ENCODE measurements at places on chromosomes 12 and 14.

GRCh38 chr12:82857276-82857675 lies 170.6 kb downstream of the TMTC2 start:
- DNase-seq = no peak

DNA sequence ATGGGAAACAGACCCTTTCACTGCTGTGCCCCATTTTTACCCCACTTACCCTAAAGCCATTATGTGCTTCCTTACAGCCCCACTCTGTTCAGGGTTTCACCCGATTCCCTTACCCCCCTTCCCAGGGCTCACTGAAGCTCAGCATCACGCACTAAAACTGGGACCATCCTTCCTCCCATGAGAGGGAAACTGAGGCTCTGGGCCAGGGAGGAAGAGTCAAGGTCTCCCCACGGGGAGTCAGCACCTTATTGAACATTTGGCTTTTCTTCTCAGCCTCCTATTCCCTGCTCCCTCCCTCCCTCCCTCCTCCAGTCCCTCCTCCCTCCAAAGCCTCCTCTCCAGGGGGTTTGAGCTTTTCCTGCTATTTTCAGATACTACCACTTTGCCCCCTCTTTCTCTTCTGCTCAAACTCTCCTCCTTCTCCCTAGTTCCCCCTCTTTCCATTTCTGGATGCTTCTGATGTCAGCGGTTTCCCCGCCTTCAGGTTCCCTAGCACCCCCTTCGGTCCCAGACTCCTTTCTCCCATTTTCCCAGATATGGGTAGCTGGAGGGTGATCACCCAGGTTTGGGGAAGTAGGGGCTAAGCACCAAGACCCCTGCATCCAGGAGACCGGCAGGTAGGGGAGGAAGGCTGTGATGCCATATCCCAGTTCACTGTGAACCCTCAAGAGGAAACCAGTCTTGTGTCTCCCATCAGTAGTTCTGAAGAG lies 960 bp downstream of the GPR162 start:
- DNase-seq = no peak

DNA sequence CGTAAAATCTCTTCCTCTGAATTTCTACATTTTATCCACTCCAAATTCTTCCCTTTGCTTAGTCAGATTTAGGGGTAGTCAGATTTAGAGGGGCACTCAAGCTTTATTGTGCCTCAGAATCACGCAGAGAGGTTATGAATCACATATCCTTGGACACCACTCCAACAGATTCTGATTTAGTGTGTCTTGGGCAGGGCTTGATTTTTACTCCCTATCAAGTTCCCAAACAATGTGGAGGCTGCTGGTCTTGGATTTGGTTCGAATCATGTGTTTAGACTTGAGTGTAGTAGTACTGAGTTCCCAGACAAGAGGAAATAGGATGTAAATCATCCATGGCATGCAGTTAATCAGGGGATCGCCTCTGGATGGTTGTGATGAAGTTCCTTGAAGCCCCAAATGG lies 298.1 kb upstream of the CLEC14A start:
- DNase-seq = no peak

GRCh38 chr12:81942594-81942993 lies 183.4 kb upstream of the PPFIA2 start:
- DNase-seq = no peak

- no peak for DNase-seq
Observed at GRCh38 chr12:40012711-40013110, 93.2 kb downstream of the SLC2A13 start.

GRCh38 chr12:76878099-76878898 lies 520 bp downstream of the CSRP2 start:
- no peak for DNase-seq

DNA sequence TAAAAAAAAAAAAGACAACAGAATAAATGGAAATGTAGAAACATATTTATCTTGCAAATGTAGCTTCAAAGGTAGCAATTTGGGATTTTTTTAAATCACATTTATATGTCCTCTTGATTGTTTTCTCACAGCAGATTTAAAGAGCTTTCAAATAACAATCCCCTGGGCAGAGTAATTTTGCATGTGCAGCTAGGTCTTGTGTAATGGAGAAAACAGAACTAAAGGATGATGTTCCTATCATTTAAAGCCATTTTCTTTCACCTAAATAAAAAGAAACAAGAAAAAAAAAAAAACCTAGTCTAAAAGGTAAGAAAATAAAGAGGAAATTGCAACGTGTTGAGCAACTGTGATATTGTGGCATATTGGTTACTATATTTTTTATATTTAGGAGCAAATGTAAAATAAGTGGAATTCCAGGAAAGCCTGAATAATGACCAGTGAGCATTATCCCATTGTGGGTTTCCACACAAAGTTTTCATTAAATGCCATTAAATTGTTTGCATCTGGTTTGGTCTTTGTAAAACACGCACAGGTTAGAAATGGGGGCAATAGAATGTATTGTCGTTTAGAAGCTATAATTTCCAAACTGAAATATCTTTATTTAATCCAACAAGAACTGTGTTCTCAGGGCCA lies 215.6 kb downstream of the SLC6A15 start:
- no peak for DNase-seq

All from stimulated activated CD8-positive, alpha-beta memory T cell treated with anti-CD3 and anti-CD28 coated beads, Interleukin-7, amount 100 ng/mL, for 24 hours (primary cell).